GM04503 (cell line): ENCODE measurements at places on chromosomes 2 and 18.

DNA sequence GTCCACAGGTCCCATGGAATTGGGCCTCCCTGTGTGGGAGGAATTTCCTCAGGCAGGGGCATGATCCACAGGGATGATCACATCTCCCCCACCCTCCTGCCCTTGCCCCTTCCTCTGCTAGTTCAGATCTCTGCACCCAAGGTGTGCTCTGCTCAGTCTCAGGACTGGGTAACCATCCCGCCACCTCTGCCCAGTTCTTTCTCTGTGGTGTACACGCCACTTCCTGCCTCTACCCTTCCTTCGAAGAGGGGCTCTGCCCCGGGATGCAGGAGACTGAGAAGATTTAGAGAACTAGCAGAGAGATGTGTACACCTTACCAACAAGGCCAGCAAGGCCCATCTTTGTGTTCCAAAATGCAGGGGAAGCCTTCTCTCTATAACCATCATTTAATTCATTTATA is 160.4 kb downstream of the CELF4 start:
- DNase-seq: no peak

- DNase-seq: no peak
Observed at GRCh38 chr2:105438104-105438929, 39.5 kb upstream of the FHL2 start.

DNA sequence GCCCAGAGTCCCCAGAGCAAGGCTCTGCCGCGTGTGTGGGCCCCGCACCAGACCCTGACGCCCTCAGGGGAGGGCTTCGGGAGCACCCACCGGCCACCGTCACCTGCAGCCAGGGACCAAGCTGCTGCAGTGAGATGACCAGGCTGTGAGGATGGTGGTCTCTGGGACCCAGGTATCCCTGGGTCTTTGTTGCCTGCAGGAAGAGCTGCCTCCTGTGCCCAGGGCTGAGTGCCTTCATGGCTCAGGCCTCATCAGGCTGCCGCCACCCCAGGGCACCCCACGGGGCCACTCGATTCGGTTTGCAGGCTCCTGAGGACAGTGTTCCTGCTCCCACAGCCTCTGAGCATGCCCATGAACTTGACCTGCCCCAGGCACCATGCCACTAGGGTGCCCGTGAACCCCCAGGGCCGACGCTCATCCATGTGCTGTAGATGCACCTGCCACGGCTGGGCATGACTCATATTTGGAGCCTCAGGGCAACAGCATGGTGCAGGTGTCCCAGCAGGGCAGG is 109.8 kb downstream of the FAM210A start:
- DNase-seq: no peak

DNA sequence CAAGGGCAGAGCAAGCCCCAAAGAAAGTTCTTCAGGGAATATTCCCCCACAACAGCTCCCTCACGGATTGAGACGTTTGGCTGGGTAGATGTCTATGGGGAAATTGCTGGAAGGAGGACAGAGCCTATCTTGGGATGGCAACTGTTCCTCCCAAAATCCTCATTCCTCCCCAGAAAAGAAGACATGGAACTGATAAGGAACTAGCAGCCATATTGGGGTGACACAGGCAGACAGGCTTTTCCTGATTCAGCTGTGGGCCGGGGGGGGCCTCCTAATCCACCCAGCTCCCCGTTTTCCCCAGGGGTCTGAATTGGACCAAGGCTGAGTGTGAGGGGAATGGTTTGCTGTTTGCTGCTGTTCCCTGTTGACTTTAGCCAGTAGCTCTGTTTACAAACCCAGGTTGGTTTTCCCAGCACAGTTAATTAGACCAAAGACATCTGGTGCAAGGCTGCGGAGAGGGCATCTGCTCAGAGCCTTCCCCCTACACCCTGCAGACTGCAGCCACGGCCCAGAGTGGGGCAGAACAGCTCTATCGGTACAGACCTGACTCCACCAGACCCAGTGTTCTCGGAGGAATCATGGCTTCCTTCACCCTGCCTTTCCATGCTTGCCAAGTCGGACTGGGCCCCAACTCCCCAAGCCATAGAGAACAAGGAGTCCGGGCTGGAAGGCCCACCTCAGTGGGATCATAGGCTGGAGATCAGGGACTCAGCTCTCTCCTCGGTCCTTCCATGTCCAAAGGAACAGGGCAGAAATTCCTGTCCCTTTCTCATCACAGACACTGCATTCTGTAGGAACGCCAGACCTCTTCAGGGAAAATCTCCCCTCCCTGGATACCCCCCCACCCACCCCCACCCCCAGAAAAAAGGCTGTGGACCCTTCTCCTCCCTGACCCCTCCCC is 1.7 kb upstream of the PKDCC start:
- DNase-seq: no peak

DNA sequence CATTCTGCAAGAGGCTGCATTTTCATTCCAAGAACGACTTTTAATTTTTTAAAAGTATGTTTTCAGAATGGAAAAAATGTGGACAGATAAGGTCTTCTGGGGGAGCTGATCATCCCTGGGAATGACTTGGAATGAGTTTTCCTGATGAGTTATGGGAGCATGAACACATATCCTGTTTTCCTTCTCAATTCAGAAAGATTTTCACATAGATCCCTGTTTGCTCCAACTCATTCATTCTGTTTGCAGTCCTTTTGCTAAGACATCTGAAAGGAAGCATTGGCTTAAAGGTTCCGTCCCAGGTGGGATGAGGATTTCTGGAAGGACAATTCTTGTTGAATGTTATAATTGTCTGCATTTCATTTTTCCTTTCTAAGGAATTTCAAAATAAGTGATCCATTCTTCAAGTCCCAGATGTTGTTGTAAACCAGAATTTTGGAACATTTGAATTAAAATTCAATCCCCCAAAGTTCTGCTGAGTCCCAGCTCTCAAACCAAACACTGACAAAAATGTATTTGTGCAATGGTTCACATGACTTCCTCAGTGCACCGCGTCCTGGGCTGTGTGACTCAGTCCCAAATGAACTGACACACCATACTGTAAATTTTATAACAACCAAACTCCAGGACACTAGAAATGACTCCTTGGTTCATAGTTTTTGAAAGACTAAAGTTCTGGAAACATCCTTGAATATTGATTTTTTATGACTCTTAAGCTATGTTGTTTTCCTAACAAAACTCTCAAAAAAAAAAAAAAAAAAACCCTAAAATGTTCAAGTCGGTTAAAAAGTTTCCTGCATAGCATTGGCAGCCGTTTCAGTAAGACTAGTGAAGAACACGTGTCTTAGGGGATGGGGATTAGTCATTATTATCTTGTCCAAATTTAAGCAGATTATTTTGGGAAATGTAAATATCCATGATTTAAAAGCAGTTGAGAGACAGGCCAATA is 281.8 kb upstream of the TCF4 start:
- peak; percentile 55 for DNase-seq

GRCh38 chr2:195121341-195121740 is 535.7 kb upstream of the SLC39A10 start:
- no peak for DNase-seq

DNA sequence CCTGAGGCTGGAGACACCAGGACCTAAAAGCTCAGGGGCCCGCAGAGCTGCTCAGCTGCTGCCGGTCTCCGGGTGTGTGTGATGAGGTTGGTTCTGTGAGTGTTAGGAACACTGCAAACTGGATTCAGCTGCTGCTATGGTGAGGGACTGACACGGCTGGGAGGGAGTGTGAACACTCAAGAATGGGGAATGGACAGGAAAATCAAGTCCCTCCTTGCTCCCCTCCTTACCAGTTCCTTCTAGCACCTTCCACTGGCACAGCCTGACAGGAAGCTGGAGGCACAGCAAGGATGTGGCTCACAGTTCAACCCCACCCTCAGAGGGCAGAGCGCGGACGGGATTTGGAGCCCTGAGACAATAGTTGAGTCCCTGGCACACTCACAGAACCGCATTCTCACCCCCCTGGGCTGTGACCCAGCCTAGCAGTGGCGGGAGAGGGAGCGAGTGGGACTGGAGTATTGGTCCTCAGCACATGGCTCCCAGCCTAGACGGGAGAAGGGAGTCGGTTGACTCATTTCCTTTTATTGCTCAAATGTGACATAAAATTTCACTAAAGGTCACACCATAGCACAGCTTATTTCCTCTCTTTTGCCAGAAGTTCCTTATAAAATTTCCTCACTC is 42.5 kb downstream of the LRRC30 start:
- DNase-seq: peak; percentile 27

- no peak for DNase-seq
Observed at GRCh38 chr2:112674229-112674628, 28.5 kb downstream of the SLC20A1 start.

GRCh38 chr2:25229279-25230197 is 61.2 kb upstream of the POMC start:
- DNase-seq: no peak

DNA sequence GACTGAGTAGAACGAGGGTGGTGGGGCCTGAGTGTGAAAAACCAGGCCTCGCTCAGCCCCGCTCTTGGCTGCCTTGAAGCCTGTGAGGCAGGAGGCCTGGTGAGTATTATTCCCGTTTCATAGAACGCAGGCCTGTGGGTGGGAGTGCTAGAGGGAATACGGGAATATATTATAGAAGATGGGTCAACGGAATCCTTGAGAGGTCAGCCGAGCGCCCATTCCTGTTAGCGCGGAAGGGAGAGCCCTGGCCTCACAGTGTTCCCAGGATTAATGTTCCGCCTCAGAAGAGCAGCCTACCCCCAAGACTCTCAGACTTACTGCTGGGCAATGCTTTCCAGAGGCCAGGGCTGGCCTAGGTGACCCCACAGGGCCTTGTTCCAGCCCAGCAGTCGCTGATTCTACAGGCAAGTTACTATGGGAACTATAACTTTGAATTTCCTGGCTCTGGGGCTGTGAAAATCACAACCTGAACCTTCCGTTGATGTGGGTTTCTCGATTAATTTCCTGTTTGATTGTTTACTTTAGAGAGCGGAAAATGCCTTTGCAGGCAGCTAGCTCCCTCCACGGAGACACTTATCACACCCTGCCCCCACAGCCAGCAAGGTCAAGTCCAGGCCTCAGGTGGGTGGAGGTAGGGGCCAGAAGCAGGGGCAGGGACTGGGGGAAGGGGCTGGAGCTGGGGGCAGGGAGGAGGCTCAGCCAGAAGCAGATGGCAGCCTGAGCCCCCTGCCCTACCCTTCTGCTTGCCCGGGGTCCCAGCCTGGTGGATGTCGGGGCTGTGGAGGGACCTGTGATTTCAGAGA is 108.3 kb downstream of the SMAD7 start:
- DNase-seq: no peak

GRCh38 chr2:29655391-29656086 is 265.8 kb downstream of the ALK start:
- DNase-seq: no peak

DNA sequence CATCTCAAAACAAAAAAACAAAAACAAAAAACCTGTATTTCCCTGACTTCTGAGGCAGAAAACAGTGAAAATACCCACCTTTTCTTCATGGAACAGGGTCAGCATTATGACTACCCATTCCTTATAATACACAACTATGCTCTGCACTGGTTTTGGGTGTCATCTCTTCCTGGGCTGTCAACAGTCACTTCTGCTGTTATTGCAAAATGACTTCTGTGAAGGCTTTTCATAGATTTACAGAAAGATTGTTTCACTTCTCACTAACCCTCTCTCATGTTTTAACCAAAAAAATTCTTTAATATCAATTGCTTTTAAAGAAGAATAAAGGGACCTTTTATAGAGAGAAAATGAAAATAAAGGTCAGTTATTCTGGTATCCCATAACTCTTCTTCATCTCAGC is 26.5 kb upstream of the PIK3C3 start:
- DNase-seq: no peak

GRCh38 chr2:43848214-43848613 is 9.4 kb downstream of the ABCG8 start:
- DNase-seq: peak; percentile 2

DNA sequence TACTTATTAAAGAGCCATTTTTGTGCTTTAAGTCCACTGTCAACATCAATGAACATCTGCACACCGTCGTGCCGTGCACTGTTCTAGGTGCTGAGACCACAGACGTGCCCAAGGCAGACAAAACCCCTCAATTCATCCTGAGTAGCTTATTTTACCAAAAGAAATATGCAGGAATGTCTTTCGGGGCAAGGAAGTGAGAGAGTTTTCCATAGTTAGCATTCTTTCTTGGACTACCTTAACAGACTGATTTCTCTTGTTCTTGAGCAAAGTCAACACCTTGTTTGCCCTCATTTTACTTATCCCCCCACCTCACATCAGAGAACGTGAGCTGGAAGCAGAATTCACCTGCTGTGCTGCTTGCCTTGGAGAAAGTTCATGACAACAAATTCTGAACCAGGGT is 69.3 kb downstream of the GATA6 start:
- no peak for DNase-seq

- no peak for DNase-seq
Observed at GRCh38 chr2:24926602-24927252, 6.7 kb upstream of the ADCY3 start.

- no peak for DNase-seq
Observed at GRCh38 chr18:35390951-35391700, 14.0 kb upstream of the ZNF396 start.

DNA sequence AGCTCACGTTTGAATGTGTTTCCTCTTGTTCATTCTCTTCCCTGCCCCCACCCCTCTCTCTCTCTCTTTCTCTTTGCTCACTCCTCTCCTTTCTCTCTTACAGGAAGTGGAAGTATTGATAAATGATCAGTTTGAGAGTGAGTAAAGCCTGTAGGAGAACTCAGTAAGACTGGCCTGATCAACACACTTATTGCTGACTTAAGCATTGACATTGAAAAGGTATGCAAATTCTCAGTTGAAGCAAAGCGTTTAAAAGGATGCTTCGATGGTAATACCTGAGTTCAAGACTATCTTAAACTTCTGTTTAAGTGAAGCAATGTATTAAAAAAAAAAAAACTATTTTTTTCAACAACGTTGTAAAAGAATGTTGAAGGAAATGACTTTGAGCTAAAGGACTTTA is 115.7 kb upstream of the DDX18 start:
- no peak for DNase-seq

DNA sequence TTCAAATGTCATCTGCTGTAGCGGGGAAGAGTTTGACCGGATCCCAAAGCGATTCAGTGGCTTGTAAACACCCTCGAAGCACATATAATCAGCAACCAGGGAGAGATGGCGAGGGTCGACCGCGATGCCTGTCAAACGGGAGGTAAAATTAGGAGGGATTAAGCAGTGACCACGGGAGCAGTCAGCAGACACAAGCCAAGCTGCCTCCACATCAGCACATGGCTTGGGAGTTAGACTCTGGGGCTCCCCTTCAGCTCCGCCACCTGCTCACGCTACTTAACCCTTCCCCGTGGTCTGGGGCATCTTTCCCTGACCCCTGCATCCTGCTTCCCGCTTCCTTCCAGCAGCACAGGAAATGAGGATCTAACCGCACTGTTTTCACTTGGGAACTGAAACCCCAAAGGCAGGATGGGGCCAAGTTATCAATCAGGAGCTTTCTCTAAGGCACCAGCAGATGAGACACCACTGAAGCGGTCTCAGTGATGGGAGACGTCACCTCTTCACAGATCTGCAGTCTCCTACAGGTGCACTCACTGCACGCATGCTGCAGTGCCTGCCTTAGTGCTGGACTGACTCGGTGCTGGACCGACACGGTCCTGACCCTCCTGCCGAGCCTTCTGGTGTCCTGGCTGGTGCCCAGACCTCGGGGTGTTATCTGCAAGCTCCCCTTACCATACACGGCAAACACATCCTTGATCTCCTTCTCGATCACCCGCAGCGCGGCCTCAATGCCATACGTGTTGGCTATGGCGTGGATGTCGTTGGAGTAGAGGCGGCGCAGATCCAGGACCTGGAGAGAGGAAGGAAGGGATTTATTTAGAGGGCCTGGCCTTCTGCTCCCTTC is 77.5 kb downstream of the POLR1A start:
- DNase-seq: no peak

- no peak for DNase-seq
Observed at GRCh38 chr2:129484999-129485897, 494.2 kb upstream of the RAB6C start.

- DNase-seq: no peak
Observed at GRCh38 chr2:75077909-75078308, 119.5 kb downstream of the POLE4 start.
